SK-MEL-5 (cell line): ENCODE measurements at places on chromosomes 4 and X. TPM values are rescaled to one million over a fixed set of nuclear protein-coding genes. Genes with fewer than 3 reads are reported as not detected.
A peak's percentile ranks its signal among the peaks of the same experiment; 100 is the strongest.

SAGE1 gene
- total RNA-seq: 20.4 and 22.8 TPM in 2 replicates

RADX gene
- 7.3 and 7.4 TPM in 2 replicates for total RNA-seq

LEF1 gene
- 91.7 and 101 TPM in 2 replicates for total RNA-seq

DNA sequence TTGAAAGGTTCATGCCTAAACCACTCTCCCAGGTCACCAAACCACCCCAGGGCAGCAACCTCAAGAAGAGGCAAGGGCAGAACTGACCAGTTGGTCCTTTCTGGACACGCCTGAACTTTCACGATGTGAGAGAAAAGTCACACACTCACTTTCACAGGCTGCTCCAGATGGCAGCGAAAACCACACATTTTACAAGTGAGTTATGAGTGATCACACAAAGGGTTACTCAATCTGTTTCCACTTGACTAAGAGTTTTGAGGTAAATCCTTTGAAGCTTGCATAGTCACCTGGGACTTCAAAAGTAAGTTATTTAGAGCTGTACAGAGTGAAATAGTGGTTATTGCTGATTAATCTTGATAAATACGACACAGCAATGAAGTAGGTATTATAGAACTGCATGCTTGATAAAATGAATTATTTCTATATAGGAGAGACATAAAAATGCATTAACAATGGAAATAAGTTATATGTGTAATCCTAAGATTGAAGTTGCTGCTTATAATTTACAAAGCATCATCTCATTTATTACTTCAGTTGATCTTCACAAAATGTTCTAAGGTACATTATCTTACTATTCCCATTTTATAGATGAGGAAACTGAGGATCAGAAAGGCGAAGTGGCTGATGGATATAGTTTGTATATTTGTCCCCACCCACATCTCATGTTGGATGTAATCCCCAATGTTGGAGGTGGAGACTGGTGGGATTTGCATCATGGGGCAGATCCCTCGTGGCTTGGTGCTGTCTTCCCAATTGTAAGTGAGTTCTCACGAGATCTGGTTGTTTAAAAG is 103.0 kb upstream of the KLF3 start:
- no peak for DNase-seq

GRCh38 chr4:3669553-3669949 is 96.6 kb upstream of the ADRA2C start:
- DNase-seq: no peak

DNA sequence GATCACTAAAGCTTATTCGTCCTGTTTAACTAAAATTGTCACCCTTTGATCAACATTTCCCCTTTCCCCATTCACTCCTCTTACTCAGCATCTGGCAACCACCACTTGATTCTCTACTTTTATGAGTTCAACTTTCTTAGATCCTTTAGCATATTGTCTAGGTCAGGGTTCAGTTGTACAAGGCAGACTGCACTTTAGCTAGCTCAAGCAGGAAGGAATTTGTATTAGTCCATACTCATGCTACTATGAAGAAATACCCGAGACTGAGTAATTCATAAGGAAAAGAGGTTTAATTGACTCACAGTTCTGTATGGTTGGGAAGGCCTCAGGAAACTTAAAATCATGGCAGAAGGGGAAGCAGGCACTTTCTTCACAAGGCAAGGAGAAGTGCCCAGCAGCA is 44.3 kb downstream of the TASL start:
- no peak for DNase-seq

DNA sequence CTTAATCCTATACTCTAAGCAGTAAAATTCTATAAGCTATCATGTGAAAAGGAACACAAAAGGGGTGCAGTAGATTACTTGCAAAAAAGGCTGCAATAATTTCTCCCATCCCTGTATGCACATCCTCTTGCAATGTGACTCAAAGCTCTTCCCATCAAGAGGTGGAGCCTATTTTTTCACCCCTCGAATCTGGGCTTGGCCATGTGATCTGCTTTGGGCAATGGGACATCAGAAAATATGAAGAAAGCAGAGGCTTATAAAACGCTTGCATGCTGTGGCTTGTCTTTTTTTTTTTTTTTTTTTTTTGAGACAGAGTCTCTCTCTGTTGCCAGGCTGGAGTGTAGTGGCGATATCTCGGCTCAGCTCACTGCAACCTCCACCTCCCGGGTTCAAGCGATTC is 33.0 kb downstream of the GEMIN8 start:
- DNase-seq: peak; percentile 2

DNA sequence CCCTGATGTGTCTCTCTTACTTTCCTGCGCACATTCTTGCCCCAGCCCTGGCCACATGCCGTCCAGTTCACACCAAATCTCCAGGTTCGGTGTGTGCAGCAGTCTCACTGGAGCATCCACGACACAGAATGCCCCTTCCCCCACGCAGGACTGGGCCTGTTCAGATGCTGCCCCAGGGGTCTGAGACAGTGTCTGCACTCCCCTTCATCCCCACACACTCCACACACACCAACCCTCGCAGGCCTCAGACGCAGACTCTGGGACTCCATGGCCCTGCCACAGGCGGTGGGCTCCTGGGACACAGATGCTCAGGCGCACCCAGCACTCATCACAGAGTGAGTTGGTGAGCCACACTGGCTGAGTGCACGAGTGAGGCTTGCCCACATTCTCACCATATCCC is 83.9 kb downstream of the AFAP1 start:
- no peak for DNase-seq

DNA sequence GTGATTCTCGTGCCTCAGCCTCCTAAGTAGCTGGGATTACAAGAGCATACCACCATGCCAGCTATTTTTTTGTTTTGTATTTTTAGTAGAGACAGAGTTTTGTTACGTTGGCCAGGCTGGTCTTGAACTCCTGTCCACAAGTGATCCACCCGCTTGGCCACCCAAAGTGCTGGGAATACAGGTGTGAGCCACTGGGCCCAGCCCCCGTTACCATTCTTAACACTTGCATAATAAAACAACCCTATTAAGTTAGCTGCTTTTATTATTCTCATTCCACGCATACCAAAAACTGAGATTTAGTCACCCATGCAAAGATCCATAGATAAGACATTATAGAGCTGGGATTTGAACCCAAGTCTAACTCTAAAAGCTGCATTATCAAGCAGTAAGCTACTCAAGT is 6.0 kb upstream of the TEX13A start:
- no peak for DNase-seq

- no peak for DNase-seq
Measured at GRCh38 chr4:126705266-126705665, 927.5 kb upstream of the INTU start.

DNA sequence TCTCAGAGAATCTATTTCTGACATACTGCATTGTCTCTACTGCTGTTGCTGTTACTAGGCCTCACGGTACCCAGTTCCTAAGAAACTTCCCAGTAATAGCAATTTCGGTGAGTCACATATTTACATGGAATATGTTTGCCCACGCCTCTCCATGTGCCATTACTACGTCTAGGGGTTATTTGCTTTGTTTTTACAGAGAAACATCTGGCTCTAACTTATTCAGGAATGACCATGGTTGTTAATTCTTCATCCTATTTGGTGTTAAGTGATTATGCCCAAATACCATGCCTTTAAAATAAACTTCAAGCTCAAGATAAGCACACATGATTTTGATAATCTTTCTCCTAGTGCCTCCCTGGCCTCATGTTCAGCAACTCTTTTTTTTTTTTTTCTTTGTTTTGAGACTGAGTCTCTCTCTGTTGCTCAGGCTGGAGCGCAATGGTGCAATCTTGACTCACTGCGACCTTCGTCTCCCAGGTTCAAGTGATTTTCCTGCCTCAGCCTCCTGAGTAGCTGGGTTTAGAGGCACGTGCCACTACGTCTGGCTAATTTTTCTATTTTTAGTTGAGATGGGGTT is 101.0 kb upstream of the HS3ST1 start:
- no peak for DNase-seq

DNA sequence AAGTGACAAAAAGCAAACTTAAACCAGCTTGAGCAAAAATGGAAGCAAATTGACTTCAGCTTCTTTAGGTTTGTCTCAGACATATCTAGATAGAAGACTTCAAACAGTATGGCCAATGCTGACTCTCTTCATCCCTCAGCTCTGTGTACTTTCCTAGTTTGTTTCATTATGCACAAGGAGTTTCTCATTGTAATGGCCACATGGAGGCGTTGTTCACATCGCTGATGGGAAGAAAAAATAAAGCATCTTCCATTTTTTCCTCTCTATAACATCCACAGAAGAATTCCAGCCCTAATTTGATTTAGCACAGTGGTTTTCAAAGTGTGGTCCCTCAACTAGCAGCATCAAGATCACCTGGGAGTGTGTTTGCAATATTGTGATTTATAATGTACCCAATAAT is 397.5 kb upstream of the PRKX start:
- peak; percentile 19 for DNase-seq
